ENCODE measurements at places on chromosomes 13 and 19.

GRCh38 chr19:51461723-51462161, 3.5 kb upstream of the SIGLEC8 start:
- no peak for DNase-seq

- DNase-seq: no peak
These were observed 545 bp downstream of the NACC1 start for GRCh38 chr19:13118424-13119193.

DNA sequence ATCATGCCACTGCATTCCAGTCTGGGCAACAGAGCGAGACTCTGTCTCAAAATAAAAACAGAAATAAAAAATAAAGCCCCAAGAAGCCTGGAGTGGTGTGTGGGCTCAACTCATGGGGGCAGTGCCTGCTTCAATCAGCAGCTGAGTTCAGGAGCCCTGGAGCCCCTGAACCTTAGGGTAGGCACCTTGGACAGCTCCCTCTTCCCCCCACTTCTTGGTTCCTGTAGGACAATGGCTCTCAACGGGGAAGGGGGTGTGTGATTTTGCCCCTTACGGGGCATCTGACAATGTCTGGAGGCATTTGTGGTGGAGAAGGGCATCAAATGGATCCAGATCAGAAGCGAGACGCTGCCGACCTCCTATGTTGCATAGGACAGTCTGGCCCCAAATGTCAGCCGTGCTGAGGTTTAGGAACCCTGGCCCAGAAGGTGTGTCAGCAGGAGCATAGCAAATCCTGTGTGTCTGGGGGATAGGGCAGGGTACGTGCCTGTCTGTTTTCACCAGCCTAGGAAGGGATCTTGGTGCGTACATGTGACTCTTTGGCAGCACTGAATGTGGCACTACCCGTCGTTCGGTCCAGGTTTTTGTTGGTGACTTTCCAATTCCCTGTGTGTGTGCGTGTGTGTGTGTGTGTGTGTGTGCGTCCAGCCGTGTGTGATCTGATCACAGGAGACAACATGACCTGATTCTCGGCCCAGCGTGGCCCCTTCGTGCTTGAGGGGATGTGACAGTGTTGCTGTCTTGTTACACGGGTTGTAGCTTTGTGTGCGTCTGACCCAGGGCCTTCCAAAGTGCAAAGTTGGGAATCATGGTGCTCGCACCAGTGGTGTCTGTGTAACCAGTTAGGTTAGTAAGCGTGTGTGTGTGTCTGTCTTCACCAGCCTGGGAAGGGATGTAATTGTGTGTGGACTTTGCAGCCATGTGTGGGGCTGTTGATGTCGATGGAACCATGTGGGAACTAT, 7.5 kb downstream of the IGLON5 start:
- no peak for DNase-seq

- no peak for DNase-seq
These were observed 82.9 kb upstream of the CACNA1A start for GRCh38 chr19:13588957-13589833.

DNA sequence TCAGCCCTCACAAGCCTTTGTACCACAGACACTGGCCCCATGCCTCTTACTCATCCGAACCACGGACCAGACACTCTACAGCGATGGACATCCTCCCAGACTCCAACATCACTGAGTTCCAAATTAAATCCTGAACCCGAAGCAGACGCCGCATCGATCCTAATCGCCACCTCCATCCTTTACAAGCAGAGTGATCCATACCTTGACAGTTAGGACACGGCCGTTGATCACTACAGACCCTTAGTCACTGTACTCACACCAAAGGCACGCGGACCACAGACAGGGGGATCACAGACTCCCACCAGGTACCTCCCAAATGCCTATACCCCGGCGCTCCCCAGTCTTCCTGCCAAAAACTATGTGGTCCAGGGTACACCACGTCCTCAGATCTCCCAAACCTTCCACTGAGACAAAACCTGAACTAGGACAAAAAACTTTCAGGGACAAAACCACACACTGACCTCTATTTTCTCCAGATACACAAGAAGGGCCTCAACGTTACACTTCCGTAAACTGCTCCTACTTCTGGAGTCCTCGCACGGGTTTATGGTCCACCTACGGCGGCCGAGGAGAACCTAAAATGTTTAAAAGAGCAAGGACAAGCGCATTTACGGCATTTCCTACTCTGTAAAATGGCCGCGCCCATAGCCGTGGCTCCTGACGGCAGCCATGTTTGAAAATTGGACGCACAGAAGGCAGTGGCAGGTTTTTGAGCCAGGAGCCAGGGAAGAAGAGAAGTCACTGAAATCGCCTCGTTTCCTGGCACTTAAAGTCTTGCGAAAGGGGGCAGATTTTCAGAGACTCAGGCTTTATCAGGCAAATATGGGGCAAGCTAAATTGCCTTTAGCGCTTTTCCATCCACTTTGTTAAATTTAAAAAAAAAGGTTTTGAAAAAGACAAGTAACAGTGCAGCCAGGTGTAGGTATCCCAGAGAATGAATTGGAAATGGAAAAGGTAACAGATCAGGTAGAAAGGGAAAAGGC, at the start of gene ZNF350:
Gene ZNF350, minus strand, starts transcription at position 532 of the 983 bp plus-strand sequence. CDS start 12,480 bp downstream, outside the sequence.
- DNase-seq: no peak

DNA sequence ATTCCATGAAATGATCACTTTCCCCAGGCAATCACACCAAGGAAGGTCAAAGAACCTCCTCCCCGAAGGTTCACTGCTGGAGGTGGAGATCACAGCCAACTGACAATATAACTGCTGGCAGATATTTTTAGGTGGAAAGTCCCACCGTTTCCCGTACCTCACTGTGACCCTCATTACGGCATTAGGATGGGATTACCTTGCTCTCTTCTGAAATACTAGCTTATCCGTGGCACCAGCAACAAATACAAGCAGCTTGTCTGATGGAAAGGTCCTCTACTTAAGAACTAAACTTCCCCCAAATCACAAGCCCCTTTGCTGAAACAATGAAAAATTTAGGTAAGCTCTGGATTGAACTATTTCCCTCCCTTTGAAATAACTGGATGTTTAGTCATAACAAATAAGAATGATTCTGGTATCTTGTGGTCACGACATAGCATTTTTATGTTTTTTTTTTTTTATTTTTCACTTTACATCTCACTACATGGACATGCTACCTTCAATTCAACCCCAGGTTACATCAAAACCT, 178.9 kb downstream of the COL4A1 start:
- DNase-seq: no peak

DNA sequence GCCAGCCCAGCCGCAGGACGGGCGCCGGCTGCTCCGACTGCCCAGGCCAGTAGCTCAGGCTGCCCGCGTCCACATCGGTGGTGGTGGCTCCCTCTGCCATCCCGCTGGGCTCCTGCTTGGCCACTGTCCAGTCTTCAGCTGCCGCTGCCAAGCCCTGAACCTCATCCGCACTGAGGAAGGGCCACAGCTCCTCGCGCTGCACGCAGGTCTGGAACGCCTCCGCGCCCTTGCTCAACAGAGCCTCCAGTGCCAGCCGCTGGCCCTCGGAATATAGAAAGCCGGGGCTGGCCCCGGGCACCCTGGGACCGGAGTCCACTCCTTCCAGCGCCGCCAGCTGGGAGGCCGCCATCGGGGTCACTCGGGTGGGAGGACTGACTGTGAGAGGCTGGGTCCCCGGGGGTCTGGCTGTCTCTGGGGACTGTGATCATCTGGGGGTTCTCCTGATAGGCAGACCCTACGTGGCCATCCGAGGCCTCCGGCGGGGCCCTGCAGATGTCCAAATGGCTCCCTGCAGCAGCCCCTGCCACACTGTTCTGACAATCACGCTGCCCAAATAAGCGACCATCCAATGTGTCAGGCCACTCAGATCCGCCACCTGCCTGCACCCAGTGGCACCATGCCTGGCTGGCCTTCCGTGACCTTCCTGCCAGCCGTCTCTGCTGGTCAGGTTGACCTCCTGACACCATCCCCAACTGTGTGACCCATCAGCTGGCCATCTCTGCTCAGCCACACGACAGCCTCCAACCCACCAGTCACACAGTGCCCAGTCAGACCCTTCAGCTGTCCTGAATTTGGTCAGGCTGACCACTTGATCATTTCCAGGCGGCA, 1.6 kb downstream of the FAM83E start:
- no peak for DNase-seq

DNA sequence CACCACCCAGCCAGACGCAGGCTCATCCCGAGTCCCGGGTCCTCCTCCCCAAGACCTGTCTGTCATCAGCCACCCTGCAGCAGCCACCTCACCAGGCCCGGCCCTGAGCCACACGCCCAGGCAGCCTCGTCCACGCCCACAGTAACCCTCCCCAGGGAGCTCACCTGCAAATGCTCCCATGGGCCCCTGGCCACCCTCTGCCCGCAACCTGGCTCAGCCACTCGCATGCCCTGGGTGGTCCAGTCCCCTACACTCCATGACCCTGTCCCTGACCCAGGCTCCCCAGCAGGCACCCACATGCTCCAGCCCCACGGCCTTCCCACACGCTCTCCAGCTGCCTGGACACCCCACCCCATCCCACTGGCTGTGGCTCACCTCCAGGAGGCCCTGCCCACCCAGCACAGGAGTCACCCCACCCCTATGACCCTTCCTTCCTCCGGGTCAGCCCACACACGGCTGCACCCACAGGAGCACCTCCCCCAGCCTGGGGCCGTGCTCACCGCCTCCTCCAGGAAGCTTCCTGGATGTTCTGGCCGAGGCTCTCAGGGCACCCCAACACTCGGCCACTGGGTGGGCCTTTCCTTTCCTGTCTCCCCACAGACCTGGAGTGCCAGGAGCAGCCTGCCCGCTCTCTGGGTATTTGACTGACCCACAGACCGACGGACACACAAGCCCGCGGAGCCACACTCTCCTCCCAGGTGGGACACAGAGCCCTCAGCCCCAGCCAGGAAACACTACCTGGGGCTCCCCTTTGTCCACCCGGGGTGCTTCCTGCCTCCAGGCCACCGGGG, 3.6 kb downstream of the TMEM259 start:
- no peak for DNase-seq

DNA sequence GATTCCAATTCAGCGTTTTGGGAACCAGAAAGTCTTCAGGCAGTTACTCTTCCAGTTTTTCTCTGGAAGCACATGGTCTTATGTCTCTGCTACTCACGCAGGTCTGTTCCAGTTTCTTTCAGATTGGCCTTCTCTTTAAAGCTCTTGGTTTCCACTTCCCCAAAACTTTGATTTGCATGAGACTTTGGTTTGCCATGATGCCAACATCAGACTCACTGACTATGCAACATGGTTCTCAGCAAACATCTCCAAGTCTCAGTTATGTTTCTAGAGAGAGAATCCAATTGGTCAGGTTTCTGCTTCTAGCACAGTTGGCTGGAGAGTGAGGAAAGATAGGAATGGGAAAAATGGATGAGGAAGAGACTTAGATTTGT, 3.1 kb downstream of the AKAP11 start:
- no peak for DNase-seq

- DNase-seq: no peak
These were observed 27.9 kb upstream of the NDUFS7 start for GRCh38 chr19:1355568-1356507.

DNA sequence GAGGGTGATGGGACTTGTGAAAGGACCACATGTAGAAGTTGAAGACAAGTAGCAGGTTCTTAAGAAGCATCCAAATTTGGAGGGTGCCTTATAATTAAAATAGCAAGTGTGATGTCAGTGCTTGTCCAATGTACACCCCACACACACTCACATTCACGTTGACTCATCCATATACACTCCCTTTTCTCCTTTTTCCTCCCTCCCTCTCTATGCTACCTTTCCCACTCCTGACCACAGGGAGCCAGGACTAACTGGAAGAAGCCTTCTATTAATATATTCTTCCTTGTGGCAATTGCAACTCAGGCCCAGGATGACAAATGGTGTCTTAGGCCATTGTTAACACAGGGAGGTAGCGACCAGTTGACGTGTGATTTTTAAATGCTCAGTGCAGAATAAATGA, 16.3 kb upstream of the GPR183 start:
- no peak for DNase-seq

DNA sequence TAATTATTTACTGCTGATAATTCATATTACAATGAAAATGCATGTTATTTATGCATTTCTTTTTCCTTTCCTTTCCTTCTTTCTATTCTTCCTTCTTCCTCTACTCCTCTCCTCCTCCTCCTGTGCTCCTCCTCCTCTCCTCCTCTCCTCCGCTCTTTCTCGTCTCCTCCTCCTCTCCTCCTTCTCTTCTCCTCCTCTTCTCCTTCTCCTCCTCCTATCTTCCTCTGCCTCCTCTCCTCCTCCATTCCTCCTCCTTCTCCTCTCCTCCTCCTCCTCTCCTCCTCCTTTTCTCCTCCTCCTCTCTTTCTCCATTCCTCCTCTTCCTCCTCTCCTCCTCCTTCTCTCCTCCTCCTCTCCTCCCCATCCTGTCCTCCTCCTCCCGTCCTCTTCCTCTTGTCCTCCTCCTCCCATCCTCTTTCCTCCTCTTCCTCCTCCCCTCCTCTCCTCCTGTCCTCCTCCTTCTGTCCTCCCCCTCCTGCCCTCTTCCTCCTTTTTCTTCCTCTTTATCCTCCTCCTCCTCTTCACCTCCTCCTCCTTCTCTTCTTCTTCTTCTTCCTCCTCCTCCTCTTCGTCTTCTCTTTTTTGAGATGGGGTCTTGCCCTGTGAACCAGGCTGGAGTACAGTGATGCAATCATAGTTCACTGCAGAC, 14.7 kb downstream of the ADGRE2 start:
- no peak for DNase-seq

DNA sequence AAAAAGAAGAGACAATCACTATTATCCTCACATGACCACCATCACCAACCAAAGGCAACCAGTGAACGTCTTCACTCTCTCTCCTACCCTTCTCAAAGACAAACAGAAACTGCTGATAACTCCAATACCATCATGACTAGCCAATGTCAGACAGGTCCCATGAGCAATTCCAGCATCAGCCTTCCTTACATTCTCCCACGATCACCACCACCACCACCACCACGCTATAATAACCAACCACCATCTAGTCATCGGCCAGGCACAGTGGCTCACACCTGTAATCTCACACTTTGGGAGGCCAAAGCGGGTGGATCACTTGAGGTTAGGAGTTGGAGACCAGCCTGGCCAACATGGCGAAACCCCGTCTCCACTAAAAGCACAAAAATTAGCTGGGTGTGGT, 3.9 kb downstream of the MYO1F start:
- no peak for DNase-seq

DNA sequence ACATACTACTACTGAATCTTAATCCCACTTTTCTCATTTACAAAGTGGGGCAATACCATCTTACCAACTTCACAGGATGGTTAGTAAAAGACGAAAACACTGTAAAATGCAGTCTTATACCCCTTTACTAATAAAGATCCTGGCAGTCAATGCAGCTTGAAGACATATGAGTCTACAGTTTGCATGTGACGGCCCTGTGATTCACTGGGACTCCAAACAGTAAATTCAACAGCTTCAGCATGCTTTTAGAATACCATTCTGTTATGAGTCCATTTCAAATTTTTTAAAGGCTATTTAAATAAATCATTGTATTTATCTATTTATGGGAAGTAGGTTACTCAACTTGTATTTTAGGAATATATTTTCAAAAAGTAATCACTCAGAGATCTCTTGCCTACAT, 629.1 kb downstream of the LIG4 start:
- DNase-seq: no peak

GRCh38 chr13:18949489-18949761, 232.2 kb downstream of the TUBA3C start:
- DNase-seq: no peak
